Large intestine (tissue), 12 donors: ENCODE measurements at places on chromosomes 3 and 15.

DNA sequence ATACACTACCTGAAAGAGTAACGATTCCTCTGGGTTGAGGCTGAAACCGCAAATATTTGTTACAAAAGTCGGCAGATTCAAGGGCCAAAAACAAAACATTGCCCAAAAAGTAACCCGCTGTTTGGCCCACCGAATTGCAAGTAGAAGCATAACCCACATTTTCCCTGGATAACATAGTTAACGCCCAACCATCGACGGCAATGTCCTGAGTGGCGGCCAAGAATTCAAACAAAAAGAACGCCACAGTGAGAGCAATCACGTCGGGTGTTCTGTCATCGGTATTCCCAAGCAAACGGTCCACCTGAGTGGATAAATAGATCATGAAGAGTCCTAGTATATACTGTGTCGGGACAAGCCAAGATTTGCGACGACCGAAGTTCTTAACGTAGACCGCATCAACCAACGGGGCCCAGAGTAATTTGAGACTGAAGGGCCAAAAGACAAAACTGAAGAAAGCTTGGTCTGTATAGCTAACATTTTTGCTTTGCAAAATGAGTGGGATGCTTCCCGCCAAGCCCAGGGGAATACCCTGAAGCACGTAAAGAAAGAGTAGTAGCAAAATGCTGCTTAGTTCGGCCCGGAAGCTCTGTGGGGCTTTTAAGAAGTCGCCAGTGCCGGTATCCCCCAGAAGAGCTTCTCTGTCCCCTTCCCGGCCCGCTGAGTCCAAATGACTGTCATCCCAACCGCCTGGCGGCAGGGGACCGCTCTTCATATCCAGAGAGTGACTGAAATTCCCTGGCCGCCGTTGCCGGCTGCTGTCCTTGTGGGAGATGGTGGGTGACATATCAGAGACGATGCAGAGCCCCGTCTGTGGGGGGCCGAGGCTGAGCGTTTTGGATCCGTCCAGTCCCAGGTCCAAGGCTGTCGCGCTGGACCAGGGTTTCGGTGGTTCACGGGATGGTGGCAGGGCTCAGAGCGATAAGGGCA is 750 bp downstream of the SLC33A1 start:
- no peak for DNase-seq

GRCh38 chr3:155302481-155302880 is 9.0 kb upstream of the STRIT1 start:
- DNase-seq: no peak

DNA sequence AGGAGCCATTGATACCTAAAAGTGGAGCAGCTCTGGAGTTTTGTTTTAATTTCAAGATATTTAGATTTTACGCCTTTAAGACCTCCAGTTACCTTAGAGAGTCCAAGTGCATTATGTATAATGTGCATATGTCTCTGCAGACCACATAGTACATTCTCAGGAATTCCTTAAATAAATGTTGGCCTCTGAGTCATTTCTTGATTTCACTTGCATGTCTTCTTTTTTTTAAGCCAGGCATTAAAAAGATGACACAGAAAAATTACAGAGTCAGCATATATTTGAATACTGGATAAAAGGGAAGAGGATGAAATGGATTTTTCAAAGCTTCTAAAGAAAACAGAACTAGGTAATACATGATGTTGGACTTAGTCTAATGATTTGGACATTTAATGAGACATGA is 125.2 kb downstream of the TMCO5A start:
- DNase-seq: no peak

DNA sequence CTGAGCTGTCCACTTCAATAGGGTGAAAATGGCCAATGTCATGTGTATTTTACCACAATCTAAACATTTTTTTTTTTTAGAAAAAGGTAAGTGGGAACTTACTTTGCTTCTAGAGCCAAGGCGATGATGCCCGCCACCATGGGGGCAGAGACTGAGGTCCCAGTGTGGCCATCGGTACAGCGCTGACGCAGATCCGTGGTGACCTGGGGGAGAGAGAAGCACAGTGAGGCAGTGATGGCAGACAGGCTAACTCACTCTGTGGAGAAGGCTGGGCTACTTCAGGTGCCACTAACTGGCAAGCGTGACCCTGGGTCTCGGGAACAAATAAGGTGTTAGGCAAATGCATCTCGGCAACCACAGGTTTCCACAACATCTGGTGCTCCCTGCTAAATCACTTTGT is 94.3 kb upstream of the SNRPA1 start:
- DNase-seq: no peak

- peak; percentile 50 for DNase-seq
Measured at GRCh38 chr3:58307639-58308215, 1.4 kb downstream of the HTD2 start.

- peak; percentile 4 for DNase-seq
Measured at GRCh38 chr3:115706311-115706829, 83.1 kb downstream of the GAP43 start.

DNA sequence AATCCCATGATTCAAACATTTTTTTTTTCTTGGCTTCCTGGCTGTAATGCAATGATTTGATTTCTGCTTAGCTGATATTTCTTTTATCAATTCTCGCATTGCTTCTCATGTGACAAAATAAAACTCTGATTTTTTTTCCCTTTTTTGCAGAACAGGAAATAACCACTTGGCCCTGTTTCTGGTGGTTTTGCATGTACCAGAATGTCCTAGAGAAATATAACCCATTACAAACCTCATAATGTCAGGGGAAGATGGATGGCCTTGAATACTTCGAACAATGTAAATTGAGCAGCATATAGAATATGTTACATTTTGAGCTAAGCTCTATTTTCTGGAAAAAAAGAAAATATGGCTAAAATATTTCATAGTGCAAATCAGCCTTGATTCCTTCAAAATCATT is 275.6 kb downstream of the RAP2B start:
- DNase-seq: no peak

- no peak for DNase-seq
Measured at GRCh38 chr3:136114421-136114820, 81.7 kb downstream of the MSL2 start.

DNA sequence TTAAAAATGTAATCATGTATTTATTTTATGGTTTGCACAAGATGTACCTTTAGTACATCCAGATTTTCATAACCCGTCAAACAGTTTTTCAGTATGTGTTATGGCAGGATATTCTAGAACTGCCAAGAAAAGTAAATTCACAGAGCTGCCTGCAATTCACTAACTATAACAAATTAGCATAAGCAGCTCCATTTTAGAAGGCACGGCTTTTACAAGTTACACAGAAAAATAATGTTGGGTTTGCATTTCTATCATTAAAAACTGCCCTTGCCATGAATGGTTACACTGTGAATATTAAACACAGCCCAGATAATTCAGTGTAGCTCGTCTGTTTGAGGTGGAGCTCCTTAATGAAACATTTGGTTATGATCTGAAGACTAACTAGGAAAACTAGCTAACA is 94.3 kb upstream of the BHLHE40 start:
- no peak for DNase-seq

DNA sequence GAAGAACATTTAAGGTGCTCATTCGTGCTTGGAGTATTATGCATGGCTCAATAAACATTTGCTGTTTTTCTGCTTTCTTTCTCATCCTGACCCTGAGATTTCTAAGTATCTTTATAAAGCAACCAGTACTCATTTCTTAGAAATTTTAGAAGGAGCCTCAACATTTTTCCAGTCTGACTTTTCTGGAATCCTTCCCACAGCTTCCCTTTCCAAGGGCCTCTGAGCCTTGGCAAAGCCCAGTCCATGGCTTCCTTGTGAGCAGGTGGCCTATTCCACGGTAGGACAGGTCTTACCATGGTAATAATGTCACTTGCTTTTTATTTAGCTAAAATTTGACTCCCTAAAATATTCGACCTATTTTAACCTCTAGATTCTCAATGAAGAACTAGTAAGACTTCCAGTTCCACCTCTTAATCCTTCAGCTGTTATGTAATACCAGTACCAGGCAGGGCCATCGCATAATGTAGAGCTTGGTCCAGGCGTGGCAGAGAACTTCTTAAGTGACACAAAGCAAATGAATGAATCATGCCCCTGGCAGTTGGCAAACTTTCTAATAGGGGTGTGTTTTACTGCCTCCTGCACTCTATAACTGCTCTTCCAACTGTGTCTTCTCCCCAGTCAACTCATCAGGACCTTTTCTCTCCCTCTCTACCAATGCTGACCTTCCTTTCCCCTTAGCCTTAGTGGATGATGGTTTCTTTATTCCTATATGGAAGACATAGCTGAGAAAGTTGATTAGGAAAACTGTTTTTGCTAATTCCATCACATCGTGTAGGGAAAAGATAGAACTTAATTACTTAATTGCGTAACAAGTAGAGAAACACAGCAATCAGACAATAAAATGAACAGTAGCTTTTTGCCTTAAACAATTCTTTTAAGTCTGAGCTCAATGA is 894 bp upstream of the TM4SF4 start:
- DNase-seq: peak; percentile 81

DNA sequence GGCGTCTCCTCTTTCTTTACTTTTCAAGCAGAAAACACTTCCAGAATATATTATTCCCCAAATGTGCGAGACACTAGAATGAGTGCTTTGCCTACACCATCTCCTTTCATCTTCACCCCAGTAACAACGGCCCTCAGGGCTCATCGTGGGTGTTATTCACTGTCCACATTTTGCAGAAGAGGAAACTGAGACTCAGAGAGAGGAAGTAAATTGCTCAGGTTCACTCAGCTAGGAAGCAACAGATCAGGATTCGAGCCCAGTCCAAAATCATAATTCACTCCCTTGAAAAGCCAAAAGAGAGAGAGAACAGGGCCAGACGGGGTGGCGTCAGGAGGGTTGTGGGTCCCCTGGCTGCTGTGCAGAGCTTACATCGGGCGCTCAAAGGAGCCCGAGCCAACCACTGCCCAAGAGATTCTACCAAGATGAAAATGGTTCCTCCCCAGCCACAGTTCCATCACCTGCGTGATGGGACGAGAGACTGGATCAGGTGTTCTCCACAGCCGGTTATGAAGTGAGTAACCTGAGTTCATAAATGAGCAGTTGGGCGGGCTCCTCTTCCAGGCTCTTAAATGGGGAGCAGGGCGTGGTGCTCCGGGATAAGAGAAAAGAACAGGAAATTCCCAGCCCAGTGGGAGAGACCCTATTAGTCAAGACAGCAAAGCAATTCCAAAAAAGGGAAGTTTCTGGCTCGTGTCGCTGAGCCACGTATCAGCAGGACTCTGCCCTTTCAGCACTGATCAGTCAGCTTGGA is 48.6 kb upstream of the FLNB start:
- DNase-seq: peak; percentile 69

- no peak for DNase-seq
Measured at GRCh38 chr15:88115486-88116152, 140.9 kb downstream of the NTRK3 start.

DNA sequence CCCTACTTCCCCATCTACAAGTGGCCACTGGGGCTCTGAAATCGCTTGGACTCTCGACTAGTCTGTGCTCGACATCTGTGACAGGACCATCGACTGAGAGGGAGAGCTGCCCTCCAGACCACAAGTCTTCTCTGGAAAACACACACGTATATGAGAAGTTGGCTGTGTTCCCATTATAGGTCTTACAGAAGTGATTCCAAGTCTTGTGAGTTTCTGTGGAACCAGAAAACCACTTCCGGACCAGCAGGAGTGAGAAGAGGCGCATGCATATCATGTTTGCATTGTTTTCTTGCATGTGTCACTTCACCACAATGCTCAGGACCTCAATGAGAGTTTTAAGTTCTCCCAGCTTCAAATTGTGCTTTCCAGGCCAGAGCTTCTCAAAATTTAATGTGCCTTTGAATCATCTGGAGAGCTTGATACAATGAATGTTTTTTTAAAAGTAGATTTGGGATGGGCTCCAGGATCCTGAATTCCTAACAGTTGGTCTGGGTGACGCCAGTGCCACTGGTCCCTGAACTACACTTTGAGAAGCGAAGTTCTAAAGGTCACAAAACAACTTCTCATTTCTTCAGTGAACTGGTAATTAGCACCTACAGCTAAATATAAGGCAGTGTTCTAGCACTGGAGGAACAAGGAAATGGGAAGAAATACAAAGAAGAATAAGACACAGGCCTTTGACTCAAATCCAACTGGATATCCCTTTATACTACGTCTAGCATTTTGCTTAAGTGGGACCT is 15.7 kb downstream of the LIPC start:
- DNase-seq: no peak

DNA sequence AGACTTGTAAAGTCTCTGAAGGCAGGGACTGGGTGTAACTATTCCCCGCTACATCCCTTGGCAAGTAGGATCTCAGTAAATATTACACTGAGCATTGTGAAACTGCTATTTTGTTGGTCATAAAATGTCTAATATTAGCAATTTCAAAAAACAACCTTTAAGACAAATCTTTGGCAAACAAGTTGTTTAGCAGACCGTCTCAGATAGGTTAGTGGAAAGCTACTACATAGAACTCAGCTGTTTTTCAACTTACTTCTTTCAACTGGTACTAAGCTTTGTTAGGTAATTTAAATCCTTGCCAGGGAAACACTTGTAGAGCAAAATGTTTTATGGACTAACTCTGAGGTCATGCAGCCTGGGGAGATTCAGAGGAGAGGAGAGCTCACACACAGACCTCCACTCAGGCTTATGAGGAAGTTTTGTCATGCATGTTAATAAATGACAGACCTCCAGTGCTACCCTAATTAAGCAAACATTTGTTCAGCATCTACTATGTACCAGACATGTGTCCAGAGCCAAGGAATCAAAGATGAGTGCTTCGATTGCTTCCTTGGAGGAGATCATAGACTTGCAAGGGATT is 61.6 kb upstream of the STAC start:
- no peak for DNase-seq

GRCh38 chr3:194219826-194220410 is 84.0 kb downstream of the HES1 start:
- DNase-seq: no peak

DNA sequence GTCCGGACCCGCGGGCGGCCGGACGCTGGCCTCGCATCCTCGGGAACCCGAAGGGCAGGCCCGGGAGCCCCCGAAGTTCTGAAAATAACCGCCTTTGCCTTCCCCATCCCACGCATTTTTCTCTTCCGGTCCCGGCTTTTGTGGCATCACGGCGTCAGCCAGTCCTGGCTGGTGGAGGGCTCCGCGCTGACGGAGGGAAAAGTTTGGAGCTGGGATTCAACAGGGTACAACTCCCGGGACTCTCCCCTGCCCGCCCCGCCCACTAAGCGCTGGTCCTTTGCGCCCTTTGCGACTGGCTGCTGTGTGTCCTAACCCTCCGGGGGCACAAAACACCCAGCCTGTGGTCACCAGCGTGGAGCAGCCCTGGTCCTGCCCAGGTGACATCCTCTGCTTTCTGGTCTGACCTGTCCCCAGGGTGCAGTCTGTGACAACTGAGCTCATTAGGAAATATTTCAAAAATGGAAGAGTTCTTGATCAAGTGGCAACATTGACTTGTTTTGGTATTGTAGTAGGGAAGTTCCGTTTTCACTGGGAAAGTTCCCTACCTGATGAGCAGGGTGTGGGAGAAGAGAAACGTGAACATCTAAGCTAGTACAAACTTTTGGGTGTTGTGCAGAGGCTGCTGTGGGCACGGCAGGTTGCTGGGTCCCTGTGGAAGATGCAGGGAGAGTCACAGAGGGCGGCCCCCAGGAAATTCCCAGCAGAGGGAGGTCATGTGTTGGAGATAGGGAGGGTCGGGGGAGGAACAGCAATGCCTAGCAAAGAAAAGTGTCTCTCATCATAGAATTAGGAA is 775 bp downstream of the ARNT2 start:
- peak; percentile 4 for DNase-seq
